ENCODE measurements at places on chromosomes 6 and 20.

GRCh38 chr20:20362774-20363433, 5.0 kb upstream of the INSM1 start:
- DNase-seq: peak; percentile 98

GRCh38 chr20:51265361-51265760, 242.5 kb upstream of the KCNG1 start:
- no peak for DNase-seq

DNA sequence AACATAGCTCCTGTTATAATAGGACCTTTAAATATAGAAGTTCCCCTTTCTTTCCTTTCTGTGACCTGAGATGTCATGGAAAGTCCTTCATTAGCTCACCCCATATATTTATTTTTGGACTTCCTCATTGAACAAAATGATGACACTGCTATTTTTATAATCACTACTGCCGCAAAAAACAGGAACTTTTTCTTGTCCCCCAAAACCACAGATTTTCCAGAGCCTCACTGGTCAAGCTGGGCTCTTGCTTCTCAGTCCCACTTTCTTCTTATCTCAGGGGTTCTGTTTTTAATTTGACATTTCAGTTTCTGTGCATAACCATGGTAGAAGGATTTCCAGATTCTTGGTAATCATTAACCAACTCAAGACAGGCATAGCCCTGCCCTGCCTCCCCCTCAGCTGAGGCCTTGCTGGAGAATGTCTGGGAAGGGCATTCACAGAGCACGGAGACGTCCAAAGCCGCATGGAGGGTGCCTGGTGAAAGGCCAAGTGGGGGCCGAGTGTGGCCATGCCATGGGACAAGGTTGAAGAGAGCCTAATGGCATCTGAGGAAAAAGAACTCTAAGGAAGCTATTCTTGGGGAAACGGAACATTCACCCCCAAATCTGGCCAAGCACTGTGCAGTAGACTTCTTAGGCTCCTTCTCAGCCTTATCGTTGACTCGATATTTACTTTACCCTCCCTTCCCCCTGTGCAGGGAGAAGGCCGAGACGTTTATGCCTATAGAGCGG, 73.7 kb downstream of the EDN1 start:
- DNase-seq: no peak

DNA sequence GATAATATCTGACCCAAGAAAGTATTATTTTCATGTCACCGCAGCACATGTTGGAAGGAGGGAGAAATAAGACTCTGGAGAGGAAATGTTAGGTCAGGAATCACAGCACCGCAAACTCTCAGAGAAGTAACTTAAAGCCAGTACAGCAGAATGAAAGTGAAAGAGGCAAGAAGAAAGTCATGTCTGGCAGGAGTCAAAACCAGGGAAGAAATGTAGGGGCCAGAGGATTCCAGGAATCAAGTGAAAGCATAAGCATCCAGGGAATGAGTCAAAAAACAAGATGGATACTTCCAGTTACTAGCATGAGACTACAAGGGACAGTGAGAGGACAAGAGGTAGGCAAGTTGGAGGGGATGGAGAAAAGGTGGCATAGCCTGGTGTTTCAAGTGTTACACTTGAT, 80.4 kb downstream of the AK9 start:
- peak; percentile 4 for DNase-seq

- no peak for DNase-seq
Observed at GRCh38 chr20:18613553-18613952, 25.7 kb downstream of the DTD1 start.

GRCh38 chr6:28658475-28659249, 133.0 kb downstream of the GPX5 start:
- no peak for DNase-seq

DNA sequence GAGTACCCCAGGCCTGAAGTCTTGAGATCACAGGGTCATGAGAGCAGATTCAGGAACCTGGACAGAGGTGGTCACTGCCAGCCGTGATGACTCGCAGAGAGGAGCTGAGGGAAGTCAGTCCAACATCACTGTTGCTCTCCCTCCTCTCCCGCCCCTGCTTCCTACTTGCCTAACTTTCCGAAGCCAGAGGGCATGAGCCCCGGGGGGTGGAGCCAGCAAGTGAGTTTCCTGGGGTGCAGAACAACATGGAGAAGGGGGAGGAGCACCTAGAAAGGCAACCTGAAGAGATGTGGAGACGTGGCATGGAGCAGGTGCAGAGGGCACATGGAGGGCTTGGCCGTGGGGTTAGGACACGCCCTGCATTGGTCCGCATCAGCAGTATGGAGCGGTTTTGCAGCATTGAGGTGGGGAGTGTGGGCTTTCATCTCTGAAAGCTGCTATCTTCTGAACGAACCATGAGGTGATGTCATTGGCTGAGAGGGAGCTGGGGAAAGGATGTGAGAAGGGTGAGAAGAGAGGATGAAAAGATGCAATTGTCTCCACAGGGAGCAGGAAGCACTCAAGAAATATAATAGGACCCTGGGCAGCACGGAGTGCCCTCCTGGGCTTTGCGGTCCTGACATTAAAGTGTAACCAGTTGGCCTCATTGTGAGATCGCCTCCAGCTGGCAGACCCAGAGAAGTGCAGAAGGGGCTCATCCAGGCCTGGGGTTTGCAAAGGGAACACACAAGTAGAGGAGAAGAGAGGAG, 25.0 kb downstream of the GDAP1L1 start:
- DNase-seq: no peak

DNA sequence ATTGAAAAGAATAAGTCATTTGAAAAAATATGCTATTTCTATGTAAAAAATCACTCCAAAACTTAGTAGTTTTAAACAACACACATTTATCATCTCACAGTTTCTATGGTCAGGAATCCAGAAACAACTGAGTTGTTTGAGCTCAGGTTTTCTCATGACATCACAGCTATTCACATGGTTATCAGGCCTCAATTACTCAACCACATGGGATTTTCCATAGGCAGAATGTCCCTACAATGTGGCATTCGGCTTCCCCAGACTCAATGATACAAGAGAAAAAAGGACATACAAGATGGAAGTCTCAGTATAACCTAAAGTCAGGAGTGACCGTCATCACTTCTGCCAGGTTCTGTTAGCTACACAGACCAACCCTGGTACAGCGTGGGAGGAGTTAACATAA, 3.4 kb upstream of the SLC35D3 start:
- no peak for DNase-seq

All from NCI-H510A treated with DMSO at 0.1 percent for 48 hours (cell line).